HS-5 (cell line): ENCODE measurements at places on chromosomes 7 and 10.

DNA sequence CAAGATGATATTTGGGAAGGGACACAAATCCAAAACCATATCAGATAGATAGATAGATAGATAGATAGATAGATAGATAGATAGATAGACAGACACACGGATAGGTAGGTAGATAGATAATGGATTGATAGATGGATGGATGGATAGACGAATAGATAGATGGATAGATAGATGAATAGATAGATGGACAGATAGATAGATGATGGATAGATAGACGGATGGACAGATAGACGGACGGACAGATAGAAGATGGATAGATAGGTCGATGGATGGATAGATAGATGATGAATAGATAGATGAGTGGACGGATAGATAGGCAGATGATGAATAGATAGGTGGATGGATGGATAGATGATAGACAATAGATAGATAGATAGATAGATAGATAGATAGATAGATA, 39.8 kb downstream of the NPTX2 start:
- DNase-seq, result no peak

DNA sequence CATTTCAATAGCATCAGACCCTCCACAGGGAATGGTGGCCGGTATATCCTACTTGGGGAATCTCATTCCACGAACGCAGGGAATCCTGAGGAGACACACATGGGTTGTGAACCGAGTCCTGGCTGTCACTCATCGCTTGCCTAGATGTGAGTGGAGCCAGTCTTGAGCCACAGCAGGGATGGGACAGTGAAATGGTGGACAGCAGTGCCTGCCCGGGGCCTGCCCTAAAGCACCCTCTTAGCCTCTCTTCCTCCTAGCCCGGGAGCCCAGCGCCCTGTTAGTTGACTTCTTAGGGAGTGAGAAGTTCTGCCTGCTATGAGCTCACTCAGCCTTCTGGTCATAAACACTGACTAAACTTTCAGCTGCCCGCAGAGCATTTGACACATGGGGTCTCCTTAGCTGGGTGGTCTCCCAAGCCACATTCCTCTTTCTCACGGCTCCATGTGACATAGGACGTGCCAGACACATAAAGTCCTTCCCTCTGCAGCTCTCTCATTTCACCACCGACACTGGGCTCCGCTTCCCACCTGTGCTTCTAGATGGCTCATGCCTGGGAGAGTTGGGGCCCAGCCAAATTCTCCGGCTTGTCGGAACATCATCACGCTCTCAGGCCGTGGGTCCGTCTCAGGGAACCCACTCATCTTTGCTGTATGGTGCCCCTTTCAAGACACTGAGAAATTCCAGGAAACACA, 60.9 kb downstream of the TCERG1L start:
- DNase-seq, result no peak

DNA sequence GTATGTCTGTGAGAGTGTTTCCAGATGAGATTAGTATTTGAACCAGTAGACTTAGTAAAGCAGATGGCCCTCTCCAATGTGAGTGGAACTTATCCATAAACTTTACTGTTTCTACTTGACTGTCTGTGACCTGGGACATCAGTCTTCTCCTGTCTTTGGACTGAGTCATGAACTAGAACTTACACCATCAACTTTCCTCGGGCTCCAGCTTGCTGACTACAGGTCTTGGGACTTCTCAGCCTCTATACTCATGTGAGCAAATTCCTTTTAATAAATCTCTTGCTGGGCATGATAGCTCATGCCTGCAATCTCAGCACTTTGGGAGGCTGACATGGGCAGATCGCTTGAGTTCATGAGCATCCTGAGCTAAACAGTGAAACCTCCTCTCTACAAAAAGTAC, 25.7 kb upstream of the WAPL start:
- no peak for DNase-seq

DNA sequence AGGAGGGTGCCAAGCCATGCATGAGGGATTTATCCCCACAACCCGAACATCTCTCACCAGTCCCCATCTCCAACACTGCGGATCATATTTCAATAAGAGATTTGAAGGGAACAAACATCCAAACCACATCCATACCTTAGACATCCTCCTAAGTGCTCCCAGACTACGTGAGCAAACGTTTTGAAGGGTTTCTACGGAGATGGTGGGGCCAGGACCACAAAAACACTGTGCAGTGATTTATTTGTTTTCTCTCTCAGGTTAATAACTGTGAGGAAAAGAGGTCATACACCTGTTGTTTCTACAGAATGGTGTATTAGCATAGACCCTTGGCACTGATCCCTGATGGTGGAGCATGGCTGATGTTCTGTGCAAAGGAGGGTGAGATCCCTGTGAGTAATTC, 277.8 kb downstream of the FRMD4A start:
- DNase-seq, result no peak

DNA sequence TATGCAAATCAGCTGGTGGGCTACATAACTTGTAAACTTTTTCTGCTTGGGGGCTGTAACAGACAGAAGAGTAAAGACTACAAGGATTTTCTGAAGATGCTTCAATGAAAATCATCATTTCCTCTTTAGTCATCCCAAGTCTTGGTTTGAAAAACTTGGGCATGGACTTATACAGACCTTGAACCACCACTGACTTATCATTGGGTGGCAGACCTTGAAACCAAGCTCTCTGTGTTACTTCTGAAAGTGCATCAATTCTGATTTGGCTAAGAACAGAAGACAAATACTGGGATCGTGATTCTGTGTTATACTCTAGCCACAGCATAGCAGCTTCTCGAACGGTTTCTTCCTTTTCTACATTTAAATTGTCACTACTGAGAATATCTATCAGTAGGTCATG, 21.3 kb downstream of the KBTBD2 start:
- DNase-seq, result no peak

DNA sequence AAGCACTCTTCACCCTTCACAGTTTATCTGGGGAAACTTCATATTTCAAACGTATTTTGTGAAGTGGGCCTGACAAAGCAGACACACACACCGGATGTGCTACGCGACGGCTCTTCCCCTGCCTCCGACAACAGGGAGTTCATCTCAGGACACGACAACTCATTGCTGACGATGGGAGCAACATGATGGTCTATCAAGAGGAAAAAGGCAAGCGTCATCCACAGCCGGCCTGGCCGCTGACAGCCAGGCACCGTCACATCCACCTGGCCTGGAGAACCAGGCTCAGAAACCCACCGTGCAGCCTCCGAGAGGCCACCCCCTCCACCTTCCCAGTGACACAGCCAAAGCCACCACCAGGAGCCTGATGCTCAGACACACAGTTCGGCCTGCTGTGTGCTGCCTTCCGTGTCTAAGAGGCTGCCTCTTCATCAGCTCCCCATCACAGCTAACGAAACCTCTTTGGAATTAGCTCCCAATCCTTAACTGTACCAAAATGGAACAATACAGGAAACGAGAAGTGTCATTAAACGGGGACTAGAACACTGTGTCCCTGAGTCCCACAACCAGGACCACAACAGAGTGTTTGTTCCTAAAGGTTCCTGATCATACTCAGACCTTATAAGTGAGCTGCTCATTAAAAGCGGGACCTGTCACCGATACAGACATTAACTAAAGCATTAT, 76.7 kb downstream of the SFMBT2 start:
- DNase-seq, result no peak

DNA sequence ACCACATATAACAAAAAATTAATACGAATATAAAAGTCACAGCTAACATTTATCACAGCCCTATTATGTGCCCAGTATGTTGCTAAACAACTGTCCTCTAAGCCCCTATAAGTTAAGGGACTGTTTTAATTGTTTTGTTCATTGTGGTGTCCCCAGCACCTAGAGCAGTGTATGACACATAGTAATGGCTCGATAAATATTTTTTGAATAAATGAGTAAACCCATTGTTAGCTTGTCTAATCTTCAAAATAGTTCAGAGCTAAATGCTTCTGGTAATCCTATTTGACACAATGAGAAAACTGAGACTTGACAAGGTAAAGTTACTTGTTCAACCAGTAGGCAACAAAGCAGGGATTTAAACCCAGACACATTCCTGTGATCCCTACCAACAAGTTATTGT, 78.4 kb upstream of the NEUROD6 start:
- DNase-seq, result no peak

DNA sequence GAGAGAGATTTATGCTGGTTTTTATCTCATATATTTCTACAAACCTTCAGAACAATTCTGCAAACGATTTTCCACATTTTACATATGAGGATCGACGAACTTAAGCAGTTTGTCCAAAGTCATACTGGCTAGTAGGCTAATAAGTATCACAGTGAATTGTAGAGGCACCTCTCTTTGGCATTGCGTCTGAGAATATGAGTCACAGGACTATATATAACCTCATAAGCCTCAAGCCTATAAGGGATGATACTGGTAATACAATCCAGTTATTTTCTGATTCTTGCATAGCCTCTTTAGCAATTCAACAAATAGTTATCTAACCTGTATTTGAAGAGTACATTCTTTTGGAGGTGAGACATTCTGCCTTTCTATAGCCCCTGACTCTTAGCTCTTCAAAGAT, 129.8 kb downstream of the GPR158 start:
- no peak for DNase-seq

DNA sequence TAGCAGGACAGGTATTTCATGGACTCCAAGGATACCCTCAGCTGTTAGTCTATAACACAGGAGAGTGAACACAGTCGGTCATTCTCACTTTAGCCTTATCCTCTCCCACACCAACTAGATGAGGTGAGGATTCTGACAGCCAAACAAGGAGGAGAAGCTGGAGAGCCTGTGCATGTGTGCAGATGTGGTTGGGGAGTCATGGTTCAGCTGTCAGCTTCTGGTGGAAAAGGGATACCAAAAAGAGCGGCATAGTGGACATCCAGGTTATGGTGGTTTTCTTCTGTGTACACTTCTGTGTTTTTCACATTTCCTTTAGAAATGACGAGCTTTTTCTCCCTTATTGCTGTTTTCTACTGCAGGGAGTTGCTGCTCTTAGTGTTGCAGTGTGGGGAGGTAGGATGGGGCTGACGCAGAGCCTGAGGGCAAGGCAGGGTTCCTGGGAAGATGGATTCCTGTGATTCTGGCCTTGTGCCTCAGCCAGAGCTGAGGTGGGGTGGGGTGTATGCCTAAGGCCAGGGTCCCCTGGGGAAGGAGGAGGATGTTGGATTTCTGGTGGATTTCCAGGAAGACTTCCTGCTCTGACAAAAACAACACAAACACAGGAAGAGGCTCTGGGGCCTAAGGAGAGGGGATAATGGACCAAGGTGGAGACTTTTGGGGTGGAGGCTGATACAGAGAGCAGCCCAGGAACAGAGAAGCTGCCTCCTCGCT, 26.6 kb downstream of the PLAU start:
- DNase-seq, result no peak

DNA sequence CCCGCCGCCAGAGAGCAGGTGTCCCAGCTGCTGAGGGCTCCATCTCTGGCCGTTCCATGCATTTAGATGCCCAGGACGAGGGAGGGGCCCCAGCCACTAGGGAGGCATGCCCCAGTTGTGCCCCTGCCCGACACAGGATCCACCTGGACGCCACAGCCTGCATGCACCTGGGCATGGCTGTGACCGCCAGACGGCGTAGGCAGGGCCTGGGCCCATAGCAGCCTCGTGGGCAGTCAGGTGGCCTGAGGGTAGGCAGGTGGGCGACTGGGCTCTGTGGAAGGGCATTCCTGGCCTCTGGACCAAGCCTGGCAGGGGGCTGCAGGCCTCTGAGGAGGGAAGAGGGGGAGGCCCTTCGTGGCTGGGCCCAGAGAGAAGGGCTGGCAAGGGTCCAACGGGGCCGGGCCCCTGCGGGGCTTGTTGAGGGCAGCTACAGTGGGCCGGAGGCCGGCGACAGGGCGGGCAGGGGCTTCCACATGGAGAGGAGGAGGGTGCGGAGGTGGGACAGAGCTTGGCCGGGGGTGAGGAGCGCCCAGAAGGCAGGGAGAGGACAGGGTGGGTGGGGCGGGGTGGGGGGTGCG, 76.0 kb upstream of the NKX6-2 start:
- no peak for DNase-seq

DNA sequence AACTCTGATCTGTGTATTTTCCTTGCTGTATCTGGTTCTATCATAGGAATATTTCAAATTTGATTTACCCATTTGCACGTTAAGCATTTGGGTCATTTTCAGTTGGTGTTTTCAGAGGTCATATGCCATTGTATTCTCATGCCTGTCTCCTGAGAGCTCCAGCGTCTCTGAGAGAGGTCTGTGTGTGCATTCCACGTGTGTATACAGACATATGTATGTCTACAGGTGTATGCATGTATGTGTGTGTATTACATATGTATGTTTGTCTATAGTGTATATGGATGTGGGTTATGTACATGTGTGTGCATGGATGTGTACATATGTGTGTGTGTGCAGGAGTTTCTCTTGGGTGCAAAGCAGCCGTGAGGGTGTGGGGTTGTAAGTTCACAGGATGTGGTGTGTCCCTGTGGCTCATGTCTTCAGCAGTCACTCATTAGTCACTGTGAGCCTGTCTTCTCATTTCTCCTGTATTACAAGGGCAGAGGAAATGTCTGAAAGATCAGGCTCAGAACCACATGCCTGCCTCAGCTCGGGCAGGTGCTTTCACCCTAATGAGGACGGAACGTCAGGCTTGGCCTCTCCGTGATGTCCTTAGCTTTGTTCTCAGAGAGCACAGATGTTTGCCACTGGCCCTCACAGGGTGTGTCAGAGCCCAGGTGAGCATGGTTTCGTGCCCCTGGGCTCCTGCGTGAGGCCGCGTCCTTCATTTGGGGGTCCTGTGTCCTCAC, 101.6 kb downstream of the NKX6-2 start:
- no peak for DNase-seq

GRCh38 chr7:69625238-69625637, 27.0 kb downstream of the AUTS2 start:
- no peak for DNase-seq
